ENCODE measurements at places on chromosomes 7 and 10.
A peak's percentile ranks its signal among the peaks of the same experiment; 100 is the strongest.

- peak; percentile 43 for DNase-seq
Measured at GRCh38 chr10:80500572-80501380, 36.9 kb upstream of the SH2D4B start.

DNA sequence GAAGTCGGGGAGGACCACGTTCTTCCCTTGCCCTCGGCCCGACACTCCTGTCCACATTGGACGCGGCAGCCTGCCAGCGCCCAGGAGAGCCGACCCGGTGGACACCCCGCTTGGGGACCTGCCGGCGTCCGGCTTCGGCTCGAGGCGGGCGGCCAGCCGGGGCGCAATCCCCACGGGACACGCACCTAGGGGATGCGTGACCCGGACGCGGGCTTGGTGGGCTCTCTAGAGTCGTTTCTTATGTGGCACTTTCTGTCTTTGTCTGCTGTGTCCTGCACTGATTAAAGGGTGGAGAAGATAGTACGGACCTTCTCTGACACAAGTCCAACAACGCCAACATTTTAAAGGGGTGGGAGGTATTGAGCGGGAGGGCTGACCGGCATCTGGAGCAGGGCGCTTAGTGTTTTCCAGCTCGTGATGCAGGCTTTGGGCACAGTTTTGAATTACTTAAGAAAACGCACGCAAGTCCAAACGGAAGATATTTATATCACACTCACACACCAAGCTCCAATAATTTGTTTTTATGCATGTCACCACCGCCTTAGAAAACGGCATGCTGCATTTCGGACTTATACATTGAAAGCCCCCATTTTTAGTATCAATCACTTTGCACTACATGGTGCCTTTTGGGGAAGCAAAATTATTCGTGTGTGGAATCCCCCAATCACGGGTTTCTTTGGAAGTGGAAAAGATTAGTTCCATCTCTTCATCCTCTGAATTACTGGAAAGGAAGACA is 3.9 kb upstream of the SPAG6 start:
- no peak for DNase-seq

GRCh38 chr7:44223362-44224079 is 22.7 kb downstream of the YKT6 start:
- DNase-seq, result no peak

DNA sequence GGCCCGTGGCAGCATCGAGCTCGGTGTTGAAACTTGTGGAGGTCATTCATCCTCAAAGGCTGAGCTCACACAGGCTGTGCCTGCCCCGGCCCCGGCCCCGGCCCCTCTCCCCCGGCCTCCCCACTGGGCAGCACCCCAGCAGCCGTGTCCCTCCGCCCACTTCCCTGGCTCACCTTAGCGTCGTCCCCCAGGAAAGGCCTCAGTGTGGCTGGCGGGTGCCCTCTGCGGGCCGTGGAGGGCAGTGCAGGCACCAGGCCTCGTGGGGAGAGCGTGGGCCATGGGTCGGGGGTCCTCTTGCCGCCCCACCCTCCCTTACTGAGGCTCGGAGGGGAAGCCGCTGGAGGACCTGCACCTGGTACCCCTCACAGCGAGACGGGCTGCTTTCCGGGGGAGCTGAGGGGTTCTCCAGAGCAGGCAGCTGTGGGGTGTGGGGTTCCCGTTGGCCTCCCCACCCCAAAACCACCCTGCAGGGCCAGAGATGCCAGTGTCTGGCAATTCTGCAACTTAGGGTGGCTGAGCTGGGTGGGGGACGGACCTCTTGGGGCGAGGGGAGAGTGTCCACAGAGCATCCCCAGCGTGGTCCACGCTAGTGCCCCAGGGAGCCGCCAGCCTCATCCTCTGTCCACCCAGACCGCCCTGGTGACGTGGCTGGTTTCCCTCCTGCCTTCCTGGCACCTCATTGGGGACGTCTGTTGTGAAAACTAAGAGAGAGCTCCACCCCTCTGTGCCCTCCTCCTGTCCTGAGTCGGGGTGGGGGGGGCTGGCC is 44.2 kb upstream of the DPYSL4 start:
- DNase-seq, result peak; percentile 51

Measured in activated B cell treated with CpG ODN at 0.5 μM for 24 hours (primary cell).